ENCODE measurements at places on chromosomes 6 and 20.

- DNase-seq = no peak
These were observed 10.6 kb upstream of the TTLL2 start for GRCh38 chr6:167314180-167314821.

- no peak for DNase-seq
These were observed 29.6 kb downstream of the GCNT2 start for GRCh38 chr6:10550764-10551163.

GRCh38 chr6:15921243-15921642 is 207.6 kb upstream of the MYLIP start:
- DNase-seq = no peak

DNA sequence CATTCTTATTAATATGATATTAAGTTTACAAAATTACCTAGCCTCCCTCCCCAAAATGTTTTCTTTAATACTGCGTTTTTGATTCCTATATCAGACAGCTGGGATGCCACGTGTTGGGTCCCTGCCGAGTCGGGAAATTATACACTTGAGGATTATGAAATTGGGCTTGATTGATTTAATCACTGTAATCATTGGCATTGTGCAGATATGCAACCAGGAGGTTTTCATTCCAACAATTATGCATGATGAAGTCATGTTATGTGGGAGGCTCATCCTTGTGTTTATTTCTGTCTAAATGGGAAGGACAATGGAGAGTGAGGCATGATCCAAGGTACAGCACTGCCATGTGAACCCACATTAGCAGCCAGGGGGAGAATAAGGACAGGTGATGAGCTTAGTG is 30.6 kb upstream of the RIPOR2 start:
- no peak for DNase-seq

DNA sequence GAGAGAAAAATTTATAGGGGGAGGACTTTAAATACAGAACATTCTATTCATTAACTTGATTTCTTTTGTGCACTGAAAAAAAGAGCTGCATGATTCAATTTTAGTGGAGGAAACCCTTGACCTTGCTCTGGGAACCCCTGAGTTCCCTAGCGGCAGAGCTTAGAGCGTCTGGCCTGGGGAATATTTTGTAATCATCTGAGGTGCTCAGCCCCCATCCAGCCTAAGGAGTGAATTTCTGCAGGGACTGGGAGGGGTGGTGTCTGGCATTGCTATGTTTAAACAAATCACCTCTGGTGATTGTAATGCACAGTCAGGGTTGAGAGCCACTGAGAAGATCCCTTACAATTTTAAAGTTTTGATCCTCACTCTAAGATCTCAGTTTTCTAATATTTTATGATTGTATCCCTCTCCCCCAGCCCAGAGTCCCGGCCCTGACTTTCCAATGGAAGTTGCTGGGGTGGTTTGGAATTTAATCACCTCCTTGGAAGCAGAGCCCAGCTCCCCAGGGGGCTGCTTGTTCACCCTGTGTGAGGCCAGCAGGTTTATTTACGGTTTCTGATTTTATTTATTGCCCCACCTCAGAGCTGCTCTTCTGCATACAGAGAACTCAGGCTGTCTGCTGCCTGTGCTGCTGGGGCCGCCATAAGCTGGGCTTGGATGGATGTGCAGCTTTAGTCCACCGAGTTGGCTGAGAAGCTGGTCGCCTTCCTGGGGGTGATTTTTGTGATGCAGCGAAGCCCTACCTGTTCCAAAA is 263.1 kb downstream of the LRFN2 start:
- DNase-seq = no peak

- no peak for DNase-seq
These were observed 204.7 kb upstream of the ARG1 start for GRCh38 chr6:131368198-131368911.

DNA sequence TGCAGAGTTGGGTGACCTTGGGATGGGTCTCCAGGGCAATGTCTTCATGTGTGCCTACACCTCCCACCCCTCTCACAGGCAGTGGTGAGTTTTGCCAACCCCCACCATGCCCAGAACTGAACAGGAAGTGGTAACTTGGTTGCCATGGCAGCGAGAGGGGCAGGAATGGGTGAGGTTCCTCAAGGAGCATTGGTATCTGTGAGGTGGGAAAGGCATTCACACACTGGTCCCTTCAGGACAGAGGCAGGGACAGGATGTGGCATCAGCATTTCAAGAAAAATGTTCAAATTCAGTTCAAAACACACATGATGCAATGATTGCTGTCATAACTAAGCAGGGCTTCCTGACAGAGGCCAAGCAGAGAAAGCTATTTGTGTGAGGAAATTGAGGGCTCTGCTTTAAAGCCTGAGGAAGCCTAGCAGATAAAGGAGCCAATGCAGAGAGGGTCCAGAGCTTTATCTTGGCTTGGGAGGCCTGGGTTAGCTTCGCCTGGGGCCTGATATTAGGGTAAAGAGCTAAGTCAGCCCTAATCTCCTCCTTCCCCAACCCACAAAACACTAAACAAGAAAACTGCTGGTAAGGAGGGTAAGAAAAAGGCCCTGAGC is 551 bp downstream of the TREML2 start:
- DNase-seq = no peak

DNA sequence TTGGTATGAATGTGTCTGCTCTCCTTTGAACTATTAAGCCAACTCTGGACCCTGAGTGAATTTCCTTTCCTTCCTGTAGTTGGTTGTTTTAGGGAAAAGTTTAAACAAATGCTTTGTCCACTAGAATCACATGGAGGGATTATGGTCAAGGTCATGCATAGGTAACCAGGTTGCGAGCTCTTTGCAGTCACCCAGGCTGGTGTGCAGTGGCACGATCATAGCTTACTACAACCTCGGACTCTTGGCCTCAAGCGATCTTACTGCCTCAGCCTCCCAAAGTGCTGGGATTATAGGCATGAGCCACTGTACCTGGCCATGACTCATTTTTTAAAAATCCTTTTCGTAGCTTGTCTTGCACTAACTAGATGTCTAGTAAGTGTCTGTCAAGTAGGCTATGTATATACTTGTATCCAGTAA is 88.0 kb upstream of the SOX4 start:
- no peak for DNase-seq

- DNase-seq = no peak
These were observed 244.4 kb downstream of the FOXA2 start for GRCh38 chr20:22339946-22340345.

DNA sequence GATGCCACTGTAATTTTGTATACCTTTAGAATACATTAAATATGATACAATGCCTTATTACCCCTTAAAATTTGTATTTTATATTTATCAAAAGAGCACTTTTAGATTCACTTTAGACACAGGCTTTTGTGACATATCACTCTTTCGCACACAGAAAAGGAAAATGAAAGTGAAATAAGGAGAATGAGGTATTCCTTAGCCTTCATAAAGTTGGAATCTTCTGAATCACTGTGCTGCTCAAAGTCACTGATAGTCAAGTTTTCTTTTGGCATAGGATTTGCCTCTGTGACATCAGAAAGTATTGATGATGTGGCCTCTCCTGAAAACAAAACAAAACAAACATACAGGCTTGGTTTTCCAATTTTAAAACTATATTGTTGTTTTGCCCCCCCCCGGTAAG is 1097.1 kb downstream of the KIF16B start:
- DNase-seq = no peak

DNA sequence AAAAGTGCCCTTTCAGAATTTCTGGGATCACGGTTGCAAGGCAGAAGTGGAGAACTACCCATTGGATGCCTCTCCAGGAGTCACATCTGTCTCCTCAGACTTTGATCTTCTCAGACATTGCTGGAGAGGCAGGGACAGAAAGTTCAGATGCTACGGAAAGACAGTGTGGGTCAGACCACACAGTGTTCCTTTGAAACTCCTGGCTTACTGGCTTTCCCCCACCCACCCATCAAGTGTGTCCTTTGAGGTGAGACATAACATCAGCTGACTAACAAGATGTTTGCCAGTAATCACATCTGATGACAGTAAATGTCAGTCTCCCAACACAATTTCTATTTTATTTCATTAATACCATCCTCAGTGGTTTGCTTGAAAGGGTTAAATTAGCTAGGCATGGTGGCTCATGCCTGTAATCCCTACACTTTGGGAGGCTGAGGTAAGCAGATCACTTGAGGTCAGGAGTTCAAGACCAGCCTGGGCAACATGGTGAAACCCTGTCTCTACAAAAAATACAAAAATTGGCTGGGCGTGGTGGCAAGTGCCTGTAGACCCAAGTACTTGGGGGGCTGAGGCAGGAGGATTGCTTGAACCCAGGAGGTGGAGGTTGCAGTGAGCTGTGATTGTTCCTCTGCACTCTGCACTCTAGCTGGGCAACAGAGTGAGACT is 67.2 kb upstream of the SNX9 start:
- no peak for DNase-seq

DNA sequence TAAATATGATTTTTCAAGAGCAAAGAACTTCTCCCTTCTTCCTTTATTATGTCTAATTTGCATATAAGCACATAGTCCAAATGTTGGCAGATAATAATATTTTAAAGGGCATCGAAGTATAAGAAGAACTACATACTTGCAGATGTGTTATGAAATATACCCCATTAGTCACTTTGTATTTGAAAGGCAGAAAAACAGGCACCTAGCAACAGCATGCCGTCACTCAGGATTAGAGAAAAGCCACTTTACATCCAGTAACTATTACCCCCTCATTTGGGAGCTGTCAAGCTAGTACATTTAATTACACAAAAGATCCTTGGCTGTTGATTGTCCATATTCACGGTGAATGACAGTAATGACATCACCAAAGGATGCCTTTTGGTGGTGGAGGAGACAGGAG is 99.3 kb upstream of the ARMC2 start:
- DNase-seq = no peak

- no peak for DNase-seq
These were observed 21.9 kb downstream of the TRERF1 start for GRCh38 chr6:42429836-42430235.

DNA sequence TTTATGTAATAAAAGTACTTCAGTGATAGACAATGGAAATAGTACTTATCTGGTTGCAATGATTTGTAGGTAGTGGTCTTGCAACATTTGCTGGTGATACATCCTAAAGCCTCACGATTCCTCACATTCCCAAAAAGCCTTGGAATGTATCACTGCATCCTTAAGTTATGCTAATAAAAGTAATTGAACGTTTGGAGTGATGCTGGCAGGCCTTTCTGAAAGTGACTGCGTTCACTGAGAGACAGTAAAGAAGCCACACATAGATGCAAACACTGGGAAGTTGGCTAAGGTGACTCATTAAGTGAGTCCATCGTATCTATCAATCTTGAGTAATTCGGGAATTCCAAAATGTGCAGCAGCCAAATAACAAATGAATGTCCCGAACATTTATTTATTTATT is 444.1 kb upstream of the SOX4 start:
- no peak for DNase-seq

GRCh38 chr6:56334937-56335336 is 87.6 kb upstream of the COL21A1 start:
- no peak for DNase-seq

DNA sequence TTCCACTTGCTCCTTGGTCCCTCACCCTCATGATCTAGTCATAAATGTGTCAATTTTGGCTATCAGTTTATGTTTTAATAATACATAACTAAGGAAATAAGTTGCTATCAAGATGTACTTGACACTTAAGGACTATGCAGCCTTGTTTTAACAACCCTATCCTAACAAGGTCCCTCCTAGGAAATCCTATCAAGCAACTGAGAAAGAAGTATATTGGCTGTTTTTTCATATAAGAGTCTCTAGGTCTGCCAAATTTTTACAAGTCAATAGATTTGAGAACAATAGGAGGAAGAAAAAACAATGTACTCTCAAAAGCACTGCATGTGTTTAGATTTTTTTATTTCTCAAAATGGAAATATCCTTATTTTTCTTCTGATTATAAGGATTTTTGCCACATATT is 14.7 kb downstream of the FILIP1 start:
- DNase-seq = no peak

- DNase-seq = no peak
These were observed 304.5 kb downstream of the PHF3 start for GRCh38 chr6:63940056-63940455.

DNA sequence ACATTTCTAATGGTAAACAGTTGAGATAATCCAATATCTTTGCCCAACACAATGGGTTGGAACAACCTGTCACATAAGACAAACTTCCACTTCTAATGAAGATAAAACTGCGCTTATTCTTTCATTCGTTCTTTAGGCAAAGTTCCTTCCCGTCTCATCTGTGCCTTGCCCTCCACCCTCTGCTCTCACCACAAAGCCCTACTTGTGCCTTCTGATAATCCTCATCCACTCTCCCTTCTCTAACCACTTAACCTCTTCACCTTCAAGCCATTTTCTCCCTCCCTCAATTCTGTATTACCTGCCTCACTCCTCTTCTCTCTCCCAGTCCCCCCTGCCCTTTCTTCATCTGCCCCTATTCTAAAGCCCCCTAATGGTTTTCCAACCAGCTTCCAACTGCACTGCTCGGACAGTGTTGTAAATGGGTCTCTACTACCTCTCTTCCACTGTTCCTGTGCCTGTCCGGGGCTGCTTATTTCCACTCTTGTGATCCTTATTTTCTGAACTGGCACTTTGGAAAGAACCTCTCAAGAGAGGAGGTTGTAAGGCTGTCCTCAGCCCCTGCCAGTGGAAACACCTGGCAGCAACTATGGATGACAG is 62.9 kb upstream of the MYB start:
- DNase-seq = no peak

DNA sequence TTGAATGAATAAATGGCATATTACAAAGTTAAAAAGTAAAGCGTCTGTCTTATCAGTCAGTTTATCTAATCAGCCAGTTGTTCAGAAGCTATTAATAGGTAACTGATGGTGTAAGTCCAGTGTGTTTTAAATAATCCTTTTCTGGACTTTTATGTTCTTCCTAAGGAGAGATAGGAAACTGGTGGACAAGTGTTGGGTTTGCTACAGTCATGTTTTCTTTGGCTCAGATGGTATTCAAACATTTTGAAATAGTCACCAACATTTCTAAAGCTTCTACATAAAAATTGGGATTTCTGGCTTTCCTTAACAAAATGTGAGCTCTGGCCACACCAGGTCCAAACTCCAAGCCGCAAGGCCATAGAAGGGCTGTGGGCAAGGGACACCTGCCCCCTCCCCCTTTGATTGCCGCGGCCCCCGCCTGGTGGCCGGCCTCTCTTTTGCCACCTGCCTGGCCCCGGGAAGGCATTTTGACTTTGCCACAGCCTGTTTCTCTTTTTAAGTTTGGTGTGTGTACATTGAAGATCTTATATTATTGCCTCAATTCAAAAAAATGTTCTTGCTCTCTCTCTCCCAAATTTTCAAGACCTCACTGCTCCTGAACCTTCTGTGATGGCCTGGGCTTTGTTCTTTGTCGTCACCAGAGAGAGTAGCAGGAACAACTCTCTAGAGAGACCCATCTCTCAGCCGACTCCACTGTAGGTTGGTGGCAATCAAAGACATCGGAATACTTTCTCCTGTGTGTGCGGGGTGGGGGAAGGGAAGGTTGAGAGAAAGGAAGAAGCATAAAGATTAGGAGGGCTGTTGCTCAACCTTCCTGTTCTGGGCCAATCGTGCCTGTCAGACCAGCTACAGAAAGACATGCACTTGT is 84.0 kb upstream of the ZNF217 start:
- no peak for DNase-seq

GRCh38 chr20:44028868-44029847 is 114.5 kb downstream of the TOX2 start:
- DNase-seq = no peak

DNA sequence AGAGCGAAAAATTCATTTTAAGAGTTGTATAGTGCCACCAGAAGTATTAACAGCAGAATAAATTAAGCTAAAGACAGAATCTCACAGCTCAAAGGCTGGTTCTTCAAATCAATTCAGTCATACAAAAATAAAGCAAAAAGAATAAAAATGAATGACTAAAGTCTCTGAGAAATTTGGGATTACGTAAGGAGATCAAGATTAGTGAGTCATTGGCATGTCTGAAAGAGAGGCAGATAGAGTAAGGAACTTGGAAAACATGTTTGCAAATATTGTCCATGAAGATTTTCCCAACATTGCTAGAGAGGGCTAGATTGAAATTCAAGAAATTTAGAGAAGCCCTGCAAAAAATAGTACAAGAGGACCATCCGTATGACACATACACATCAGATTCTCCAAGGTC is 1413.9 kb upstream of the ADGRB3 start:
- no peak for DNase-seq

All from cerebellar nuclear complex (tissue), 1 donor.